ENCODE measurements at places on chromosomes 1 and 21. TPM values are rescaled to one million over a fixed set of nuclear protein-coding genes. Genes with fewer than 3 reads are reported as not detected.

DNA sequence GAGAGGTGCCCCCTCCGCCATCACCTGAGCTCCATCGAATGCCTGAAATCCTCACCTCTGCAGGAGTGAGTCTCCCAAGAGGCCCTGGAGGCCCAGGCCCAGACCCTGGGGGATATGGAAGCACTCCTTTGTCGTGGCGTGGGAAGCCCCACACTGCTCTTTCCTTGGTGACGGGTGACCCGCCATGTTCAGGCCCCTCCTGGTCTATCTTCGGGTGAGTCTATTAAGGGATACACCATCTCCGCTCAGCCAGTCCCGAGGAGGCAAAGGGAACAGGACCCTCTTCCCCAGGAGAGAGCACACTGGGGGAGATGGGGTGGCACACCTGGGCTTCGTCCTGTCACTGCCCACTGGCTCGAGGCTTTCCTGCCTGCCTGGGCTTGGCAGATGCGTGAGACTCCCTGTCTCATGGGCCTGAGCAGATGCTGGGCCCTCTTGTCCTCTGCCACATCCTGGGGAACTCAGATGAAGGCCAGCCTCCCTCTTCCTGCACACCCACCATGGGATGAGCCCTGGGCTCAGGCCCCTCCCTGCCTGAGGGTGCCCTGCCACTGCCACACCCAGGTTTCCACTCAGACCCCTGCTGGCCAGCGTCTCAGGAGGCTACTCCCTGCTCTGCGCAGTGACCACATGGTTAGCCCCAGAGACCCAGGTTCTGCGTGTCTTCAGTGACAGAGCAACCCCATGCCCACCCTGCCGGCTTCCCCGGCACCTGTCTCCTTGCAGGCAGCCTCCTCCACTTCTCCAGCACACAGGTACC is 3.8 kb upstream of the NPHP4 start:
- DNase-seq = no peak

DNA sequence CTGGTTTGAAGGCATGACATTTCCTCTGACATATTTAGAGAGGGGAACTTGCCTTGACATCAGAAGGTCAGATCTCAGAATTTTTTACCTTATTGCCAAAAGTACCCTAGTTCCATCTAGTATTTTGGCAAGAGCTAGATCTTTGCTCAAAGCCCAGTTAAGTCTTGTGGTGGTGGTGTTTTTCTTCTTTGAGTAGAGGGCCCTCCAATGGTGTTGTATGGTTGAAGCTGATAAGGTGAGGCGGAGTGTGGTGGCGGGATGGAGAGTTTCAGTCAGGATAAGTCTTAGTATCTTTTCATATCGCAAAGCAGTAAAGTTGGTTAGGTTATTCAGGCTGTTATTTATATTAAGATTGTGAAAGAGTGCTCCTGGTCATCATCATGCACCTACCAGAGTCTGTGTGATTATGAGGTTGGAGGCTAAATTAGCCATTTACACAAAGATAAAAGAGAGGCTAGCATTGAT is 20.1 kb upstream of the MACF1 start:
- no peak for DNase-seq

Gene PGLYRP4
- total RNA-seq = not detected

DNA sequence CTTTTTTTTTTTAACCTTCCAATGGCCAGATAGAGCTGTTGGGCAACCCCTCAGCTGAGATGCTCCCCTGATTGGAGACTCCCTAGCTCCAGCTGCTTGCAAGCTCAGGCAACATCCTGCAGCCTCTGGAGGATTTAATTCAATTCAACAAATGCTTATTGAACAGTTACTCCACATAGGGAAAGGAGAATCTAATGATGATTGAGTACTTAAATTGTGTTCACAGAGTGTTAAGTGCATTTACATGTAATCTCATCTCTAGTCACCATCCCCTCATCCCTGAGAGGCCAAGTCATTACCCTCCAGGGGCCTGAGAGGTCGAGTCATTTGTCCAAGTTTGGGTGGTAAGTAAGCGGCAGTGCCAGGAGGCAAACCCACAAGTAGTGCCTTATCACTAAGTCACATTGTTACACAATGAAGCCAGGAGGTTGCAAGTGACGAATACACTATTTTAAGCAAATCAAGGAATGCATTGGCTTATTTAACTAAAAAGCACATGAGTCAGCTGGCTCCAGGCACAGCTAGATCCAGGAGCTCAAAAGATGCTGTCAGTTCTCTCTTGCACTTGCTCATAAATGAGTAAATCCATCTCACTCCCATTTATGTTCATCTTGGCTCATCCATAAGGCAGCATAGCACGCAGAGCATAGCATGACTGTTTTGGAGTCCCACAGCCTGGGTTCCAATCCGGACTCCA is 64.3 kb downstream of the OPTC start:
- no peak for DNase-seq

Data from colonic mucosa (tissue), 4 donors.